CD14-positive monocyte (primary cell): ENCODE measurements at places on chromosomes 16 and 17. TPM values are rescaled to one million over a fixed set of nuclear protein-coding genes. Genes with fewer than 3 reads are reported as not detected.
A peak's percentile ranks its signal among the peaks of the same experiment; 100 is the strongest.

USP22 gene
- 27.3 TPM for polyA plus RNA-seq

DNA sequence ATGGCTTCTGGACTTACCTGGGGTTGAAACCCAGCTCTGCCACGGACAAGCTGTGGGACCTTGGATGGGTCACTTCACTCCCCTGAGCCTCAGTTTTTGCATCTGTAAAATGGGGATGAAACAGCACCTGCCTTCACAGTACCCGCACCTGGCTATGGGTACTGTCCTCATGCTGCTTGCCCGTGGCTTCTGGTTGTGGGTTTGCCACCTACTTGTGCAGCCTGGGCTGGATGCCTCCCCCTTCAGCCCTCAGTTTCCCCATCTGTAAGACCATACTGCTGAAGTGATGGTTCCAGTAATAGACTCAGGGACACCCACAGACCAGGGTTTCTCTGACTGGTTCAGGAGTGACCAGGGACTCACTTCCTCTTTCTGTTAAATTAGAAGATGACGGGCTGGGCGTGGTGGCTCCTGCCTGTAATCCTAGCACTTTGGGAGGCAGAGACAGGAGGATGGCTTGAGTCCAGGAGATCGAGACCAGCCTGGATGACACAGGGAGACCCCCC, 9.4 kb downstream of the GLIS2 start:
- H3K27me3 ChIP-seq: peaks cover 15% of the 10 kb centered on the region
- no peak overlapping the region for H3K4me3 ChIP-seq
- H3K27ac ChIP-seq: no peak overlapping the region
- DNase-seq: peak; percentile 65

FBXO39 gene
- polyA plus RNA-seq: not detected

GRCh38 chr17:38748149-38748891, at the start of gene PCGF2:
Gene PCGF2, minus strand, starts transcription at chr17:38748336. Its CDS starts 7,934 bp downstream, at chr17:38740402.
- no peak within 1 kb of the TSS for H3K27ac ChIP-seq
- DNase-seq: no peak
- H3K36me3 ChIP-seq: no peaks in the 10 kb centered on the region
- H3K27me3 ChIP-seq: peaks cover 21% of the 10 kb centered on the region

LGALS9 gene
- 149 TPM for polyA plus RNA-seq
